ENCODE measurements at places on chromosomes 2 and 18.

GRCh38 chr2:125684256-125684655 is 971.7 kb upstream of the GYPC start:
- no peak for DNase-seq

GRCh38 chr2:23495661-23496114 is 110.7 kb downstream of the KLHL29 start:
- DNase-seq, result no peak

GRCh38 chr18:56305583-56305982 is 332.8 kb downstream of the TXNL1 start:
- peak; percentile 59 for DNase-seq

DNA sequence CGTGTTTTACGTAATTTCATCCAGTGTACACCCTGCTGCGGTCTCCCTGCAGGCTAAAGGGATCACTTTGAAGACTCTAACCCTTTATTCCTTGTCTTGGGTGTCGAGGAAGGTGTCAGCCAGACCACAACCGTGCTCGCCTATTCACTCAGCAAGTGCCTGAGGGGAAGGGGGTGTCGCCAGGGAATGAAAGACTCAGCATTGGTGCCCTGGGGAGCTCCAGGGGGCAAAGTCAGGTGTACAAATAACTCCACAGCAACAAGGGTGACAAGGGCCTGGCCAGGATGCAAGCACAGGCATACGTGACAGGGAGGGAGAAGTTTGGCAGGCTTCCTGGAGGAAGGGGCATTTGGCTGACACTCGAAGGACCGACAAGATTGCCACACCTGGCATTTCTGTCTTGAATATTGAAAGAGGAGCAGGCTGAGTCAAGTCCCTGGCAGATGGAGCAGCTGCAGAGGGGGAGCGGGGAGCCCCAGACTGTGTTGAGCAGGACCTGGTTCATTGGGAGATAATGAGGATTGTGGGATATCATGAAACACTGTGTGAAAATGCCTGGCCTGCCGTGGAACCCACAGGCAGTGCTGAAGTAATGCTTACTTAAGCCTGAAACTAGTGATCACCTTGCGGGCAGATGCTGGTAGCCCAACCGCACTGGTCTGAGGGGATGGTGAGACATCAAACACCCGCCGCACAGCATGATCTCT is 93.9 kb downstream of the RHOB start:
- DNase-seq, result peak; percentile 96

Measured in trophoblast cell (in vitro differentiated cells and primary cell).